Activated CD4-positive, alpha-beta T cell treated with anti-CD3 and anti-CD28 coated beads, Interleukin-2, amount 50 U/mL, for 24 hours (primary cell): ENCODE measurements at places on chromosomes 4 and X.

DNA sequence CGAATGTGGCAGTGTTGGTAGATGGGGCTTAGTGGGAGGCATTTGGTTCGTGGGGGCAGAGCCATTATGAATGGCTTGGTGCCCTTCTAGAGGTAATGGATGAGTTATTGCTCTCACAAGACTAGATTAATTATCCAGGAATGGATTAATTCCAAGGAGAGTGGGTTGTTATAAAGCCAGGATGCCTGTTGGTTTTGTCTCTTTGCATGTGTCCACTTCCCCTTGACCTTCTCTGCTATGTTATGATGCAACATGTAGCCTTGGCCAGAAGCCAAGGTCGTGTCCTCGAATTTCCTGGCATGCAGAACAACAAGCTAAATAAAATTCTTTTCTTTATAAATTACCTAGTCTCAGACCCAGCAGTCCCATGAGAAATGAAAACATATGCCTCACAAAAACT lies 111.2 kb upstream of the PLS3 start:
- DNase-seq = no peak

DNA sequence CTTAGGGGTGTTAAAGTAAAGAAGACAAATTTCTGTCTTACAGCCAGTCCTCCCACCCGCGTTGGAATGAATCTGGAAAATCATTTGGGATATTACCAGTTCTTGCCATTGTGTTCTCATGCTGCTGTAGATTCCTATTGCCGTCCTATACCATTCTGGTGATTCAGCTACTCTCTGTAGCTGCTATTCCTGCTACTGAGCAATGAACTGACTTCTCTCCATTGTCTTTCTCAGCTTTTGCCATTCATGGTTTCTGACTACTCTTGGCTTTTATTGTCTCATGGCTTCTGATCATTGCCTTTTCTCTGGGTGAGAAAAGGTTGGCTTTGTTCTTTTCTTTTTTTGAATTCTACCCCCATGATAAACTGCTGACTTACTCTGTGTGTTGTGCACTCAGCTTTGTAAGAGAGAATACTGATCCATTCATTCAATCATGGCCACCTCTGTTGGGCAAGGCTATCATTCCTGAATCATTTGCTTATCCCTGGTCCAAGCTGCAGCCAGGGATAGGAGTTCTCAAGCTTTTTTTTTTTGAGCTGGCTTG lies 27.7 kb upstream of the METAP1 start:
- DNase-seq = no peak

GRCh38 chrX:2503591-2504500 lies 3.1 kb upstream of the DHRSX start:
- no peak for DNase-seq

GRCh38 chrX:10197279-10198210 lies 40.8 kb downstream of the CLCN4 start:
- no peak for DNase-seq

GRCh38 chr4:101334963-101335572 lies 12.3 kb downstream of the PPP3CA start:
- DNase-seq = no peak

DNA sequence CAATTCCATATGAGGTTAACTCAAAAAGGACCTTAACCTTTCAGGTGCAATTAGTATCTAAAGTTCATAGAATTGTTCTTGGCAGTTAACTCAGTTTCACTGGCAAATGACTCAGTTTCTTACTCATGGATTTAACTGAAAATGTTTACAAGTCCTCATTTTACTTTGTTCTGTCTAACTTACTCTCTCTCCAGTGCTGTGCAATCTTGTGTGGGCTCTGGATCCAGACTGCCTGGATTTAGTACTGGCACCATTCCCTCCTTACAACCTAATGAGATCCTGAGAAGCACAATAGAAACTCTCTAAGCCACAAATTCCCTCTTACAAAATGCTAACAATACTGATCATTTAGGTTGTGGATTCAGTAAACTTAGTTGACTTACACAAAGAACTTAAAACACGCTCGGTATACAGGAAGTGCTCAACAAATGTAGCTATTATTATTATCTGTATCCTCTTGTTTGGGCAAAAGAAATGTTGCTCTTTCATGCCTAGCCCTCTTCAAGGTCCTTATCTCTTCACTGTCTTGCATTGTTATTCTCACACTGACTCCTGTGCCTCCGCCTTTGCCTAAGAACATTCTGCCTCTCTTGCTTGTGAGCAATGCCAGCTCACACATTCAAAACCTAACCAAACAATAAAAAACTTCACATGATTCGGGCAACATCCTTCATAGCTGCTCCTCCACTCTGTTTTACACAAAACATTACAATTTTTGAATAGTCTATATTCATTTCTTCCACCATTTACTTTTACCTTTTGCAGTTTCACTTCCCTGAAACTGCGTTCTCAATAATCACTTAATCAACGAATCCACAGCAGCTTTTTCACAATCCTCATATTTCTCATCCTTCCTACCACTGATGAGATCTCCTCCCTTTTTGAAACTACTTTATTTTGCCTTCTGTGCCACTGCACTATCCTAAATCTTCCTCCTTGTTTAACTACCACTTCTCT lies 91.8 kb downstream of the PDE5A start:
- DNase-seq = no peak

- DNase-seq = no peak
These were observed 147.0 kb downstream of the HS3ST1 start for GRCh38 chr4:11281720-11282119.
